Activated CD4-positive, alpha-beta T cell treated with anti-CD3 and anti-CD28 coated beads for 48 hours (primary cell): ENCODE measurements at places on chromosomes 13 and 19.

- DNase-seq: peak; percentile 22
Observed at GRCh38 chr19:54160182-54160811, 776 bp upstream of the LENG1 start.

DNA sequence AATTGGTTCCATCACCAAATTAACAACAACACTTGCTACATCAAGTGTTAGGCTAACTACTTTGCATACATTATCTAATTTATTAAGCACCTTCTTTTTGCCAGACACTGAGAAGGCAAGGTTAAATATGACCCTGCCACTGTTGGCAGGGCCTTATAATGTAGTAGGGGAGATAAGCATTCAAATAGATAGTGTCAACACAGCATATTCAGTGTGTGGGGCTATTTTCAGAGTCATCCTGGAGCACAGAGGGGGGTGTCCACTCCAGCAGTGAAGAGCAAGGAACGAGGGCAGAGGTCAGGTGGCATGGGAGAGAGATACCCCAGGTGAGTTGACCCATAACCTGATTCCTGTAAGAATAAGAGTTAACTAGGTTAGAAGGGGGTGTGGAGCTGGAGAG is 121.6 kb downstream of the COG6 start:
- no peak for DNase-seq

DNA sequence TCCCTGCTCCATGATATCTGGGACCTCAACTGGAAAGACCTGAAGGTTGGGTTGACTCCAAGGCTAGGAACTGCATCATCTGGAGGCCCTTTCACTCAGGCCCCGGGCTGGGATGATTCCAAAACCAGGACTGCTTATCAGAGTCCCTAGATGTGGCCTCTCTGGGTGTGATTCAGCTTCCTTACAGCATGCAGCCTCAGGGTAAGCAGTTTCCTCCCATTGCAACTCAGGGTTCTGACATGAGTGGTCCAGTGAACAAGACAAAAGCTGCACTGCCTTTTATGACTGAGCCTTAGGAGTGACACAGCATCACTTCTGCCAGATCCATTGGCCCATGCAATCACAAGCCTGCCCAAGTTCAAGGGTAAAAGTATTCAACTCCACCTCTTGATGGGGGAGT is 502.8 kb downstream of the COG6 start:
- DNase-seq: peak; percentile 33

GRCh38 chr19:5456841-5457200 is 1.6 kb downstream of the ZNRF4 start:
- DNase-seq: no peak

DNA sequence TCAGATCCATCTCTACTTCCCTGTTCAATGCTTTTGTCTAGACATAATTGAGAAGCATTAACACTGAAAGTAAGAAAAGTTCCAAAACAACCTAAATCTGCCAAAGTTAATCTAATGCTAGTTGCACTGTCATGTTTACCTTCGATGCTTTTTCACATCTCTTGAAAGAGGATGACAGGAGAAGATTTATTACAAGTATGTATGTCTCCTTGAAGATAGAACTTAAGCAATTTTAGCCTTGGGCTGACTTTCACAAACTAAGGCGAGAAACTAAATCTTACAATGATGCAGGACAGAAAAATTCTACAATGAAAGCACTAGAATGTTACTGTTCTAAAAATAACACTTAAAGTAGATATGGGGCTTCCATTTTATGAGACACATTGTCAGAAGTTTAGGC is 64.0 kb downstream of the MIPEP start:
- DNase-seq: no peak

- peak; percentile 77 for DNase-seq
Observed at GRCh38 chr19:45973553-45974338, at the start of gene NOVA2. NOVA2 (minus strand) TSS chr19:45973865; CDS start chr19:45973351, 514 bp downstream.

- DNase-seq: no peak
Observed at GRCh38 chr19:18807861-18808331, 16.8 kb upstream of the COMP start.

DNA sequence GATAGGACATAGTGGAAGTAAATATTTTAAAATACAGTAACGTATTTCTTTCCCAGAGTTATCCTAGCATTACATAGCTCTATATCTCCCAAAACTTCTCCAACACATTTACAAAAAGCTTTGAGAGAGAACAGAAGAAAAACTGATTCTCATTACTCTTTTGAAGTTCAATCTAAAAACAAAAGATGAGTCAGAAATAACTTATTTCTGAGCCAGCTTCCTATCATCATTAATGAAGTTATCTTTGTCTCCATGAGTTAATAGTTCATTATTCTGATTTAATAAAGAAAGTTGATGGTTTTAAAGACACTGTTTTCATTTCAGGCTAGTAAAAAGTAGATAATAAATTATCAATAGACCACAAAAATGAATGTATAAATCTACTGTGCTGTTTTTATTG is 446.7 kb upstream of the SPRY2 start:
- DNase-seq: no peak

GRCh38 chr13:60974296-60974695 is 441.4 kb downstream of the PCDH20 start:
- no peak for DNase-seq

- peak; percentile 82 for DNase-seq
Observed at GRCh38 chr19:5369962-5370367, 29.4 kb upstream of the PTPRS start.

DNA sequence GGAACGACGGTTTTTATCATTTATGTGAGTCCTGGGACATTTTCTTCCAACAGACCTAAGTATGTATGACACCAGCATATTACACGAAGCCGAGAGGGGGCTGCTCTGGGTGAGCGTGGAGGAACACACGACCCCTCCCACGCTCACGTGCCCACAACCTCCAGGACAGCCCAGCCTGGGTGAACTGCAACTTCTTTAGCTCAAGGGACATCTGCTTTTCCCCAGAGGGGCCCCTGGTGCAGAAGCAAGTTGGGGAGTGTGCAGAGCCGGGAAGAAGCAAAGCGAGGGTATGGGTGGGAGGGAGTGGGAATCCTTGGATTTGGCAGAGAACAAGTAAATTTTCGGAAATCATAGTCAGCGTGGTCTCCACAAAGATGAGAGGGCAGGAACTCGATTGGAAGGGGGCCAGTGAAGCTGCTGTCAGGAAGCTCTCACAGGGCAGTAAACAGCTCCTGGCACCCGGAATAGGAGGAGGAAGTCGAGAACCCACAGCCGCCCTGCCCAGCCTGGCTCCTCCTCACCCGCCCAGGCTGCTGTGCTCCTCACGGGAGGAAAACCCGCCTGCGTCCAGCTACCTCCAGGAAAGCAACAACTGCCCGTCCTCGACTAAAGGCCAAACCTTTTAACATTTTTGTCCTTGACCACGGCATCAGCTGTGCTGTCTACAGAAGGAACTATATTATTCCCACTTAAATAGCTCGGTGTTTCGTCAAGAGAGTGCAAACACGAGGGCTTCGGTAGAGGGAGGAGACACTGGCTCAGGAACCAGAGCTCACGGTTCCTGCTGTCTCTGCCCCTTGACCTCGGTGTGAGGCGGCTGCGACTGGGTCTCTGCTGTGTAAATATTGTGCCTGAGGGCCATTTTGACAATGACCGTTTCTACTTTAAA is 17.2 kb upstream of the CFAP97D2 start:
- DNase-seq: peak; percentile 53

DNA sequence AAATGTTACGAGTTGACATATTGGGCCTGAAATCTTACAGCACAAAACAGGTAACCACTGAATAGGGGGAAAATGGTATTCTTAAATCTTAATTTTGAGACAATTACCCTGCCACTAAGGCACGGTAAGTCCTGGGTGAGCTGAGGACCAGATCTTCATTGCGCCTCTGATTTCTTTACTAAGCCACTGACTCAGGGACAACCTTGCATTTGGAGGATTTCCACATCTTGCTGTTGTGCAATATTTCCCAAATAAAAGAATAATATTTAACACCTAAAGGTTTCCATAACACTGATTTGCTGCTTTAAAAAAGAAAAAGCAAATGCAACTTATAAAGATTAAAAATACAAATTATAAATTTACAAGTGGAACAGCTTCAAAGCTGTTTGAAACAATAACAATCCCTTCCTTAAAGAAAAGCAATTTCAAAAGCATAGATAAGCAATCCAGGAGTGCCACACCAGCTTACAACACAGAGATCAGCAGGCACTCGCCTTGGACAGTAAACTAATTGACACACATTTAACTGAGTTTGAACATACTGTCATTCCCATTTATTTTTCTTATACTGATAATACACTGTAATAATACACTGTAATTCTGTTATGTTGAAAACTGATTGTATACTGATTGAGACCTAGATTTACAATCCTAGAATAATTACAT is 79.6 kb upstream of the DOCK9 start:
- no peak for DNase-seq

GRCh38 chr19:43446746-43447489 is 18.5 kb downstream of the LYPD3 start:
- DNase-seq: peak; percentile 83

DNA sequence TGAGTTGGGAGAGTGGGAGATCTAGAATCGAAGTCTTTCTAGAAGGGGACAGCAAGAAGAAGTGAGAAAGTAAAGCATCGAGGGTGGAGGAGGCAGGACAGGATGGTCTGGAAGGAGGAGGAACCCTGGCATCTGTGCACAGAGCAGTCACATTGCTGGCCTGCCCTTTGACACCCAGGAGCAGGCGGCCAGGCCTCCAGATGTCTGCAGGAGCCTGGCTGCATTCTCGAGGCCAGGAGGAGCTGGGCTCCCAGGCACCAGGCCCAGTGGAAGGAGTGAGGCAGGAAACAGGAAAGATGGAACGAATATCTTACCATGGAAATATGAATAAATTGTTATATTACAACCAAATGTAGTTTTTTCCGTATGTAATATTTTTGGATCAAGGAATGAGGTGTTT is 27.7 kb upstream of the ARGLU1 start:
- DNase-seq: no peak

- no peak for DNase-seq
Observed at GRCh38 chr19:56079609-56080008, 41.5 kb downstream of the ZNF787 start.
